ENCODE measurements at places on chromosomes 12 and 14.

GRCh38 chr12:58870595-58870994 is 49.7 kb downstream of the LRIG3 start:
- no peak for DNase-seq

DNA sequence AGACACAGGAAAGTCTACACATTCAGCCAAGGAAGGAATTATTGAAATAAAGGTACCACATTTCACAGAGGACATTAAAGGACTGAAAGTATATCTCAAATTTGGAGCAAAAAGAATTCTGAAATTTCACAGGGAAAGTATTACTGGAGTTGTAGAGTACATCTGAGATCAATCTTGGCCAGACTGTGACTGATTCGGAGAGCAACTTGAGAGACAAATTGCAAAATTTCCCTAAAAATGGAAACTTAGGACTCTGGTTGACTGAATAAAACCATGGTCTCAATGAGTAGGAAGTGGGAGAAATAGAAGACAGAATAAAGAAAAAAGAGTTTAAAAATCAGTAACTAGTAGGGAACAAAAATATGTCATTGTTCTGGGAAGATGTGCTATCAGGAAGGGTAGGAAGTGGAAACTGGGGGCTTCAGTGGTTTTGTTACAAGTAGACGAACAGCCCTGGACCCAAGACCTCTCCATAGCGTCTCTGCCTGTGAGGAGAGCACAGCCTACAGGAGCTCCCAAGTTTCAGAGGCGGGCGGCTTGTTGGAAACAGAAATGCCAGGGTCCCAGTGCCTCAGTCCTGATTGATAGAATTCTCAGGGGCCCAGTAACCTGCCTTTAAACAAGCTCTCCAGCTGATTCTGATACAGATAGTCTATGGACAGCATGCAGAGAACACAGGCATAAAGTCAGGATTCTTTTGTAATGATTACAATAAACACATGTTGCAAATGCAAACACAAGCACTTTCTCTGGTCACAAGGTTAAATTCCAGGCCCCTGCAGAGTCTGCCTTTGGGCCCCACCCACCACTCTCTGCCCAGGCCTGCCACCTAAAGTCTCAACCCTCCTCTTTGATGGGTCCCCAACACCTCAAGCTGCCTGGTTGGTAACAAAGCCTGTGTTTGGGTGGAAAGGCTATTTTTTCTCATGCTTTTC is 63.1 kb downstream of the BBS10 start:
- DNase-seq = no peak

- no peak for DNase-seq
Observed at GRCh38 chr12:28543021-28543890, 353.0 kb downstream of the CCDC91 start.

DNA sequence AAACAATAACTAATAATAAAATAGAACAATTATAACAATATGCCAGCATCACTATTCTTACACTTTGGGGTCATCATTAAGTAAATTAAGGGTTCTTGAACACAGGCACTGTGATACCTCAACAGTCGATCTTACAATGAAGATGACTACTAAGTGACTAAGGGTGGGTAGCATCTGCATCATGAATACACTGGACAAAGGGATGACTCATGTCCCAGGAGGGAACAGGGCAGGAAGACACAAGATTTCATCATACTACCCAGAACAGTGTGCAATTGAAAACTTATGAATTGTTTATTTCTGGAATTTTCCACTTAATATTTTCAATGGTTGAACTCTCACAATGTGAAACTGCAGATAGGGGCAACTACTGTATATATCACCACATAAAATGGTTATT is 19.7 kb downstream of the TSPAN19 start:
- no peak for DNase-seq

DNA sequence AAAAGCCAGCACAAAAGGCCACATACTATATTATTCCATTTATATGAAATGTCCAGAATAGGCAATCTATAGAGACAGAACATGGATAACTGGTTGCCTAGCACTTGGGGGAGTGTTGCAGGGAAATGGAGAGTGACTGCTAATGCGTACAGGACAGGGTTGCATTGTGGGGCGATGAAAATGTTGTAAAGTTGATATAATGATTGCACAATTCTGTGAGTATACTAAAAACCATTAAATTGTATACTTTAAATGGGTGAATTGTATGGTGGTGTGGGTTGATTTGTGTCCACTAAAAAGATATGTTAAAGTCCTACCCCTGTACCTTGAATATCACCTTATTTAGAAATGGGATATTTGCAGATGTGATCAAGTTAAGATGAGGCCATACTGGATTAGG is 7.0 kb upstream of the CAPRIN2 start:
- DNase-seq = no peak

GRCh38 chr12:11542599-11542998 is 106.9 kb upstream of the ETV6 start:
- DNase-seq = no peak

GRCh38 chr14:72510566-72510965 is 383.3 kb downstream of the DPF3 start:
- DNase-seq = no peak

DNA sequence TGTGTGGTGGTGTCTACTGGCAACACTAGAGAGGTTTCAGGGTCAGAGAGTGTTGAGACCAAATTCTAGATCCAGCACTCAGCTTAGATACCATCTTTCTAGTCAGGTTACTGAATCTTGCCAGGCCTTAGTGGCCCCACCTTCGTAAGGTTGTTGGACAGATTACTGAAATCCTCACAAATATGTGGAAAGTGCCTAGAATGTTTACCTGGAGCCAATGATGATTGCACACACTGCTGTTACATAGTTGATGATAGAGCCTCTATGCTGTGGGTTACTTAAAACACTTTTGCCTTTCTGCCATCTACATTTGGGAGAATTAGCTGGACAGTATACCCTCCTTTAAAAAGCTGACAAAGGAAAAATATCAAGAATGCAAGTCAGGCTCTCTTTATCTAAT is 33.2 kb downstream of the SRGAP1 start:
- no peak for DNase-seq

- DNase-seq = no peak
Observed at GRCh38 chr12:45257185-45257930, 41.5 kb downstream of the ANO6 start.

GRCh38 chr14:83041224-83041623 is 1507.6 kb upstream of the SEL1L start:
- no peak for DNase-seq

DNA sequence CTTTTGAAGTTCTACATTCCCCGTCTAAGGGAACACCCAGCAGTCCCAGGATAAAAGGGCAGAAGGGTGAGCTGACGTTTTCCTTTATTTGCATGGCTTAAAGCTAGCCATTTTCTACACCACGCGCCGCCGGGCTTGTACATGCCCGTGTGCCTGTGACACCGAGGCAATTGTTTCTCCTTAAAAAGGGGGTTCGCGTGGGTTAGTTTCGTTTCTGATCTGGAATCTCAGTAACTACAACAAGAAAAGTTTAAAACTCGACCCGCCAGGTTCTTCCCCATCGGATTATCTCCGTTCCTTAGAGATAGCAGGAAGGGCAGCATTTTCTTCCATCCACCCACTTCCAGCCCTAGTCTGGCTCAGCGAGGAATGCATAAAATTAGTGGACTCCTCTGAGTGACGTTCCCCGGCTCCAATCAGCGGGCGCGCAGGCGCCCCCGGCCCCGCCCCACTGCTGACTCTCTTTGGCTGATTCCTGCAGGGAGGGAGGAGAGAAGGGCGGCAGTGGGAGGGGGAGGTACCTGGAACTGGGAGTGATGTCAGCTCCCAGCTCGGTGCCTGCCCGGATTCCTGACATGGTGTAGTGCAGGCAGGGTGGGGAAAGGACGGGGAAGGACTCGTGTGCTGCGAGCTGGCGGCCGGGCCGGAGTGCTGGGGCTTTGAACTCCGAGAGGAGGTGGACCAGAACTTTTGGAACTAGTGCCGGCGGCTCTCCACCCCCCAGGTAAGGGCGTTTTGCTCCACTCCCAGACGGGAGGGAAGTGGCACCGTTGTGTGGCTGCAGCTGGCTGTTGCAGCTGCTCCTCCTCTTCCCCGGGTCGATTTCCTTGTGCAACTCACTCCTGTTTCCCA is at the start of gene PPFIBP1:
Gene PPFIBP1, plus strand, starts transcription at position 565 of the 852 bp plus-strand sequence. CDS start 109,191 bp downstream, outside the sequence.
- peak; percentile 98 for DNase-seq

GRCh38 chr12:117370588-117370987 is 9.2 kb upstream of the NOS1 start:
- DNase-seq = no peak

- DNase-seq = no peak
Observed at GRCh38 chr12:113684053-113684907, 212.6 kb upstream of the LHX5 start.

DNA sequence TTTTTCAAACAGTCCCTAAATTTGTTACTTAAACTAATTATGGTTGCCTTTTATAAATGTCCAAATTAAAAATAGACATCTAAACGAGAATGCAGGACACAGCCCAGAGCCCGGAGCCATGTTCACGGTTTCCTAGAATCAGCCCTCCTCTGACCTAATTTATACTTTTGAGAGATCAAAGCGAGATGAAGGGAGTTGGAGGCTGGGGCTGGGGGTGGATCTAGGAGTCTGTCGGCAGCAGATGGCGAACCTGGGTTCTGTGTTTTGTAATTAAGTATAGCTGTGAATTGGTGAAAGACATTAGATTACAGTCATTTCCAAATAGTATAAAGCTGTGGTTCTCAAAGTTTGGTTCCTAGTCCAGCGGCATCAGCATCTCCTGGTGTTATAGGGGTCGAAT is 210.1 kb downstream of the SLC41A2 start:
- DNase-seq = no peak

- DNase-seq = no peak
Observed at GRCh38 chr14:33484264-33484663, 466.6 kb downstream of the EGLN3 start.

GRCh38 chr12:53806721-53807120 is 54.9 kb upstream of the CISTR start:
- DNase-seq = no peak

DNA sequence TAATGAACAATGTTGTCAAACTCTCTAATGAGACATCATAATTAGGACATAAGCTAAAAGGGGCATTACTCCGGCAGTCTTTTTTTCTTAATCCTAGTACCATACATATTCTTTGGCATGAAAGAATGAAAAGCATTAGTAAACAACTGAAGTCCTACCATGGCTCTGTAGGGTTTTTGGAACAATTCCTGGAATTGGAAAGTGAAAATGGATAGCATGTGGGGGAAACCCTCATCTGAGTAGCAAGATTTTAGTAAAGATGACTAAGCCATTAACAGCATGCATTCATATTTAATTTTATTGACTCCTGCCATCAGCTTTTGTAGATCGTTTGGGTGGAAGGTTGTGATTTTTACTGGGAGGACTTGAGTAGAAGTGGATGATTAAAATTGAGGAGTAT is 216.2 kb upstream of the PDZRN4 start:
- DNase-seq = no peak

DNA sequence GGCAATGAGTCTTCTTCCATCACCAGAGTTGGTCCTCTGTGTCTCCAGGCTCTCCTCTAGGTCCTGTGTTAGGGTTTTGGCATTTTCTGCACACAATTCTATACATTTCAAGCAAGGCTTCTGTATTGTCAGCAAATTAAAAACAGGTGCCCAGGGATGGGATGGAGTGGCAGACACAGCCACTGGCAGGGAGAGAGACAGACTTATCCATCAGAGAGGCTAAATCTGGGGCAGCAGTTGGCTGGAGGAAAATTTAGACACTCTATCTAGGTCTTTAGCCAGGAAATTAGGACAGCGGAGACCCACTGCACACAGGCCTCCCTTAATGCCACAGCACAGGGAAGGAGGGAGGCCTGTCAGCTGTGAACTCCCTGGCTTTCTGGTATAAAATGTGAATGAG is 20.2 kb downstream of the PLEKHD1 start:
- no peak for DNase-seq

- DNase-seq = no peak
Observed at GRCh38 chr14:76870166-76870565, 44.0 kb downstream of the LRRC74A start.

GRCh38 chr14:47422191-47422590 is 253.2 kb downstream of the MDGA2 start:
- DNase-seq = no peak

GRCh38 chr12:116058574-116058973 is 218.9 kb downstream of the MED13L start:
- DNase-seq = no peak

DNA sequence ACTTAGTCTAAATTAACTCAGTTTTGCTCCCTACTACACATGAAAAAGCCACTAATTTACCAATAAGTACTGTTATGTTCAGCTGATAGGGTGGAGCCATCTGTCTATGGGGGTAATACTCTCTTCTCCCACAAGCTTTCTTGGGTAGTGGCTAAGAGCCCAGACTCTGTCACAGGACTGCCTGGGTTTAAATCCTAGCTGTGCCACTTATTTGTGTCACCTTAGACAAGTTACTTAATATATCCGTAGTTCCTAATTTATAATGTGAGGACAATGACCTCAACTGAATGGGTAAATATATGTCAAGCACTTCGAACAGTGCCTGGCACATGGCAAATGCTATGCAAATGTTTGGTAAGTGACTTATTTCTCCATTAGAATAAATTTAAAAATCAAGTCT is 185.6 kb downstream of the DACT1 start:
- DNase-seq = no peak

DNA sequence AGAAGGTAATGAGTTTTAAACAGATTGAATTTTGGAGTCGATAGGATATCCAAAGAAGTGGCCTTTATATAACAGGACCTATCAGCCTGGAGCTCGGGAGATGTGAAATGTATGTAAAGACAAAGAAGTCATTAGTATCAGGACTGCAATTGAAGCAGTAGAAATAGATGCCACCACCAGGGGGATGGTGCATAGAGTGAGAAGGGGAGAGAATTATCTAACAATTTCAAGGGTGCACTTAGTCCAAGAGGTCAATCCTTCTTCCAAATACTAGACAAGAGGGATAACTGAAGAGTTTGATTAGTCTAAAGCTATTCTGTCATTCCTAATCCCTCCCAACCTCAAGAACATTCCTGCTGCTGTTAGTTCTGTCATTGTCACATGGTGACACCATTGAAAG is 127.8 kb downstream of the CFAP54 start:
- DNase-seq = no peak

DNA sequence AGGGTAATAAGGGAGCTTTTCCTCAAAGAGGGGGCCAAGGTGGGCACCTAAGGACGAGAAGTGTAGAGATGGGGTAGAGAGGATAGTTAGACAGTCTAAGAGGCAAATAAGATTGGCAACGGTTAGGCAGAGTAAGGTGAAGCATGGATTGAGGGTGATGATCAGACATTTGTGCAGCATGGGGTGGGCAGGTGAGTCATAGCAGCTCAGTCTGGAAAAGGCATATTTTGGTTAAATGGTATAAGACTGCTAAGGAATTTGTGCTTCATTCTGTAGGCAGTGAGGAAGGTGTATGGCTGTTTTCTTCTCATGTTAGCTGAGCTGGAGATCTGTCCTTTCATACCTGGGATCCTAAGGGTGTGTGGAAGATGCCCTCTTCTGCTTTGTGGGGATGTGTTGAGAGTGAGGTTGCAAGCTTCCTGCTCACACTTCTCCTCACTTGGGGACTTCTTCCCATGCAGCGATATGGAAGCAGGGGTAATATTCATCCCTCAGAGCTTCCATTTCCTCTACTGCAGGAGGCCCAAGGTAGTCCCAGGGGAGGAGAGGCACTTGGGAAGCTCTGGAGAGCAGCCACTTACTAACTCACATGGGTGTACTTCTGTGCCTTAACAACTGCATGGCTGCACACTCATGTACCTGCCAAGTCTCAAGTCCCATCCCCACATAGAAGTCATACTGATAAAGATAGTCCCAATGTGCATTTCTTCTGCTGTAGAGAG is 28.9 kb downstream of the GSG1 start:
- DNase-seq = no peak

- no peak for DNase-seq
Observed at GRCh38 chr14:38431156-38431555, 175.3 kb upstream of the CLEC14A start.

- no peak for DNase-seq
Observed at GRCh38 chr14:74784634-74785033, 21.5 kb downstream of the YLPM1 start.

- no peak for DNase-seq
Observed at GRCh38 chr14:100844082-100844408, 18.1 kb downstream of the MEG3 start.

Measured in stimulated activated CD8-positive, alpha-beta memory T cell treated with anti-CD3 and anti-CD28 coated beads, Interleukin-12 subunit alpha, Interleukin-12 subunit beta, amount 100 ng/mL, for 1 hour (primary cell).